ENCODE measurements at places on chromosomes 7 and 10.

DNA sequence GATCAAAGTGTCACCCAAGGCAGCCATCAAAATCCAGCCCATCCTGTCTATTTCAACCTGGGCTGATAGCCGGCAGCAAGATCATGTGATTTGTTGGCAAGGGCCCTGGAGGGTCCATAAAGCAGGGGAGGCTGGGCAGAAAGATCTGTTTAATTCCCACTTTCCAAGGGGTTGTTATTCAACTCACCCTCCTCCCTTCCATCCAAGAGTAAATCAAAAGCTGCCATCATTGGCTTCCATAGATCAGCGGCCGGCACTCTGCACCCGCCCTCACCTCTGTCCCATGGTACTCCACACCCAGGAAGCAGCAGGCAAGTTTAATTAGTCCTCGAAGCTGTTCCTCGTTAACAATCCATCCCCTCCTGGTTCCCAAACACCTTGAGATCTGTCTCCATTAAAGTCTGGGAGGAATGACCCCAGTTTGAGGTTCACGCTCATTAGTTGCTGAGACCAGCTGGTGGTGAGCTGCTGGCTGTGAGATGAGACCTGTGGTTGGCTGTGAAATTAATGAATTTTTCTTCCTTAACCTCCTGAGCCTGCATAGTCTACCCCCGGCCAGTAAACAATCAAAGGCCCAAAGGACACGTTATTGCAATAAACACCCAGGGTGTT is 120.6 kb upstream of the CHST15 start:
- DNase-seq: no peak

GRCh38 chr10:3975016-3975415 is 190.0 kb upstream of the KLF6 start:
- no peak for DNase-seq

- DNase-seq: no peak
Measured at GRCh38 chr7:30884881-30885280, 26.8 kb upstream of the AQP1 start.

DNA sequence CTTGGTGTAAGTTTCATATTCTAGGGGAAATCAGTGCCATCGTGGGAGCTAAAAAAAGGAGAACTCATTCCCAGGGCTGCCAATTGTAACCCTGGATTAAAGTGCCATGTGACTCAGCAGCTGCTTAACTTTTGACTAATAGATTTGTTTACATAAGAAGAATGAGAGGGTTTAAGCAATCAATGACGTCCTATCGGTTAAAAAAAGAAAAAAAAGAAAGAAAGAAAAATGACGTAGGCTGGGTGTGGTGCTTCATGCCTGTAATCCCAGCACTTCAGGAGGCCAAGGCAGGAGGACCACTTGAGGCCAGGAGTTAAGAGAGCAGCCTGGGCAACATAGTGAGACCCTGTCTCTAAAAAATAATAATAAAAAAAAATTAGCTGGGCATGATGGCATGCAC is 116.2 kb upstream of the AFAP1L2 start:
- DNase-seq: no peak

- no peak for DNase-seq
Measured at GRCh38 chr7:2151801-2152612, 80.7 kb downstream of the MAD1L1 start.
